ENCODE measurements at places on chromosomes 7 and 10.

DNA sequence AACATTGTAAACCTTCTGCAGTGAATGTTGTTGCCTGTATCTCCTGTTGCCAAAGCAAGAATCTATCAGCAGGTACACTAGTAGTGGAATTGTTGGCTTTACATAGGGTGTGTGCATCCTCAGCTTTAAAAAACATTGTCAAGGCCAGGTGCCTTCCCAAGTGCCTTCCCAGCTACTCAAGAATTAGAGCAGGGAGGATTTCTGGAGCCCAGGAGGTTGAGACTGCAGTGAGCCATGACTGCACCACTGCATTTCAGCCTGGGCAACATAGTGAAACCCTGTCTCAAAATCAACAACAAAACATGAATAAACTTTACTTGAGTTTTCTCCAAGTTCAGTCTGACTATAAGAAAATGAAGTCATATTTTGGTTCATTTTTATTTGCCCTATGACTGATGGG is 217.3 kb downstream of the CCSER2 start:
- no peak for DNase-seq

- DNase-seq: peak; percentile 44
Measured at GRCh38 chr7:37833107-37833817, 15.1 kb upstream of the NME8 start.

GRCh38 chr7:24862461-24862860 is 105.2 kb upstream of the GSDME start:
- DNase-seq: no peak

GRCh38 chr7:27165996-27166530 is 726 bp upstream of the HOXA9 start:
- no peak for DNase-seq

DNA sequence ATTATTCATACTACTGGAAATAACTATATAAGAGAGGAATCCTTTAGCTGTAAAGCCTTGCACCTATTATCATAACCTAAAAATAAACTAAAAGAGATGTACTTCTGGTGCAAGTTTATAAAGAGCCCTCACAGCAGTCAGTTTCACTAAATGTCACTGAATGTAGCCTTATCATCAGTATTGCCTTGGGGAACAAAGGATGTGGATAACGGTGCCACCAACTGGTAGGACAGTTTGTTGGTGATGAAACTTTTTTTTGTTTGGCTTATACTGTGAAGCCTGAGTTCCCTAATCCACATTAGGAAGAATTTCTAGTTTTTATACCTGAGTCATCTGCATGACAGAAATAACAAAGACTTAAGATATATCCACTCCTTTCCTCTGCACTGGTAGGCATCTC is 117.9 kb upstream of the COL1A2 start:
- DNase-seq: peak; percentile 32

- peak; percentile 78 for DNase-seq
Measured at GRCh38 chr10:13219685-13220670, 14.2 kb downstream of the UCMA start.

DNA sequence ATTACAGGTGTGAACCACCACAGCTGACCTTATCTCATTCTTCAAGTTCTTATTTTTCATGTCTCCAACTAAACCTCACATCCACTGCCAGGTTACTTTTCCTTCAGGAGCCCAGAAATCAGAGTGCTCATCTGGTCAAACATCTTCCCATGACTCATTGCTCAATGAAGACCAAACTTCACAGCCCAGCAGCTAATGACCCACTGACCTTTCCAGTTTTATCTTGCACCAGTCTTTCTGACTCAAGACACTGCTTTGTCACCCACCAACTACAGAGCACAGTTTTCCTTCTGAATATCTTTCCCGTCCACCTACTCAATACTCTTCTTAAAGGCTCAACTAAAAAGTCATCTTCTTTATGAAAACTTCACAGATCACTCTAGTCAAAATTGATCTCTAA is 245.1 kb downstream of the CHCHD3 start:
- DNase-seq: peak; percentile 80

DNA sequence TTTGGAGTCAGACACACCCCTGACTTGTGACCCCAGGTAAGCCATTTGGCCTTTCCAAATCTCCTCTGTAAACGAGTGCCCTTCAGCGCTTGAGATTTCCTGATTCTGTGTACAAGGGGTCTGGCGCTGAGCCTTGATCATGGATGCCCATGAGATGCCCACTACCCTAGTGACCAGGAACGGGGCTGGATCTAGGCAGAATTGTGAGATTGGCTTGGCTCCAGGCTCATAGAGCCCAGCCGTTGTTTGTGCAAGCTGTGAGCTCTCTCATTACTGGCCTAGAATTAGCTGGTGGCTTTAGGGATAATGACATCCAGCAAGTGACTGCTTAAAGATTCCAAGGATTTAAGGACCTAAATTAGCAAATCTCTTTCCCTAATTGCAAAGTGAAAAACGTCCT is 84.9 kb downstream of the CAMK1D start:
- DNase-seq: no peak

DNA sequence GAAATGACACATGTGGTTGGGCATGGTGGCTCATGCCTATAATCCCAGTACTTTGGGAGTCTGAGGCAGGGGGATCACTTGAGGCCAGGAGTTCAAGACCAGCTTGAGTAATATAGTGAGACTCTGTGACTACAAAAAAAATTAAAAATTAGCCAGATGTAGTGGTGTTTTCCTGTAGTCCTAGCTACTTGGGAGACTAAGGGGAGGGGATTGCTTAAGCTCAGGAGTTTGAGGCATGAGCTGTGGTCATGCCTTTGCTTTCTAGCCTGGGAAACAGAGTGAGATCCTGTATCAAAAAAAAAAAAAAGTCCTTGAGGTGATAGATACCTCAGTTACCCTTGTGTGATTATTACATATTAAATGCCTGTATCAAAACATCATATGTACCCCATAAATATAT is 116.7 kb downstream of the SLC25A40 start:
- peak; percentile 45 for DNase-seq

DNA sequence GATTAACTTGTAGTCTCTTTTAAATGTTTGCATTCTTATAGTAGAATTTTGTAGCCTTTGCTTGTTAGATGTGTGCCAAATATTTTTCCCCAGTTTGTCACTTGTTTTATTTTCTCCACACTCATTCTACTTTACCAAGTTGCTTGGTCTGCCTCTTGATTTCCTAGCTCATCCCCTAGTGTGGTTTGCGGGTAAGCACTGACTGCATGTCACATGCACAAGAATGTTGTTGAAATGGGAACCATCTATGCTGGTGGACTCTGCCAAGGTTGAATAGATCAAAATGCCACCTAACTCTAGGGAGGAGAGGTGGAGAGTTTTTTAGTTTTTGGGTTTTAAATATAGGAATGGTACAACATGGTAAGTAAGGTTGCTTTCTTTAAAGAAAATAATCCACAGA is 47.6 kb downstream of the FZD1 start:
- DNase-seq: peak; percentile 27

DNA sequence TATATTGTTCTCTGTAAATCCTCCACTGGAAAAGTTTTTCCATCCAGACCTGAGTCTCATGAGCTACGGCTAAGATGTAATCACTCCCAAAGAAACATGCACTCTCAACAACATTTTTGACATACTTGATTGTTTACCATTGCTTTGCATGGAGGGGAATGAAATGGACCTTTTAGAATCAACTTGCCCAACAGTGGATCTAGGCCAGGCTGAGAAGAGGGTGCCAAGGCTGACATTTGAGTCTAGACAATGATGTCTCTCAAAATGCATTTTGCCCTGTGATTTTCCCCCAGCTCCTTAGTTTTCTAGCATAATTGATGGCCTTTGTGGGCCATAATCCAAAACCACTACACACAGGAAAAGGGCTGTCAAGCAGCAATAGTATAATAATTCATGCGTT is 297.9 kb upstream of the KLF6 start:
- no peak for DNase-seq

Measured in kidney tubule cell (primary cell).